Mammary epithelial cell (primary cell): ENCODE measurements at places on chromosomes 5 and 9. TPM values are rescaled to one million over a fixed set of nuclear protein-coding genes. Genes with fewer than 3 reads are reported as not detected.

The PHAX gene
- 49.0 TPM for total RNA-seq

The ZNF782 gene
- total RNA-seq, result 3.7 and 6.1 TPM in 2 replicates

The SHLD3 gene
- total RNA-seq, result 2.9 and 3.0 TPM in 2 replicates

- DNase-seq, result no peak
Observed at GRCh38 chr5:77850536-77851175, 74.5 kb upstream of the TBCA start.

GRCh38 chr5:57650360-57651069 is 167.9 kb upstream of the ACTBL2 start:
- peak; percentile 74 for DNase-seq

- DNase-seq, result no peak
Observed at GRCh38 chr9:4317681-4318080, 17.8 kb upstream of the GLIS3 start.

The FAM81B gene
- total RNA-seq, result not detected

The SPINK1 gene
- total RNA-seq, result not detected

- DNase-seq, result no peak
Observed at GRCh38 chr9:114309096-114309495, 13.8 kb upstream of the ORM1 start.

DNA sequence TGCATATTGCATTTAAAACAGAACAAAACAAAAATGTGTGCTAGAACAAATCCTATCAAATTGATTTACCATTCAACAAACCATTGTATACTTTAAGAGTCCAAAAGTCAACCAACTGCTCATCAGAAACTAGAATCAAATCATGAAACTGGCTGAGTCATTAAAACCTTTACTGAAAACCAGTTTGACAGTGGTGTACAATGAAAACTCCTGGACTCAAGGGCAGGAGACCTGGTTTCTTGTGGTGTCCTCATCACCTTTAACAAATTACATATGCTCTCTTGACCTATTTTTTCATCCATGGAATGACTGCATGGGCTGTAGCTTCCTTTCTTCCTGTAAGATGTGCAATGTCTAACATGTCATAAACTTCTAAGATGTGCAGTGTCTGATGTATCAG is 315.3 kb upstream of the SLC30A5 start:
- peak; percentile 13 for DNase-seq

DNA sequence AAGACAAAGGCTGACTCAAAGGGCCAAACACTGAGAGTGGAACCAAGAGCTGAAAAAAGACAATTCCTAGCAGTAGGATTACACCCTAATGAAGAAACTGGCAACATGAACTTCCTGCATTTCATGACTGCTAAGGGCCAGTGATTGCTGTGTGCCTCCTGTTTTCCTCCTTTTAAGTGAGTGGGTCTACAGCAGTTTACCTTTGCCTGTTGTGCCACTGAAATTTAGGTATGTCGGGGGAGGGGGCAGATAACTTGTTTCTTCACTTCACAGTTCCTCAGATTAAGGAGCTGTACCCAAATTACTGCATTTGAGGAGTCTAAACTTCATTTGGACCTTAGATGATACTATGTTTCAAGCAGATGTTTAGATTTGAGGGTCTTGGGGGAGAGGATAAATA is 191.7 kb downstream of the MCTP1 start:
- DNase-seq, result no peak

The TRAF1 gene
- 1.0 TPM for total RNA-seq

GRCh38 chr9:87676976-87677775 is 48.7 kb upstream of the CTSL start:
- no peak for DNase-seq

GRCh38 chr5:73234204-73234555 is 61.2 kb downstream of the TMEM174 start:
- no peak for DNase-seq

The CNTFR gene
- not detected for total RNA-seq

- DNase-seq, result peak; percentile 56
Observed at GRCh38 chr9:127586537-127586936, 25.5 kb upstream of the STXBP1 start.

DNA sequence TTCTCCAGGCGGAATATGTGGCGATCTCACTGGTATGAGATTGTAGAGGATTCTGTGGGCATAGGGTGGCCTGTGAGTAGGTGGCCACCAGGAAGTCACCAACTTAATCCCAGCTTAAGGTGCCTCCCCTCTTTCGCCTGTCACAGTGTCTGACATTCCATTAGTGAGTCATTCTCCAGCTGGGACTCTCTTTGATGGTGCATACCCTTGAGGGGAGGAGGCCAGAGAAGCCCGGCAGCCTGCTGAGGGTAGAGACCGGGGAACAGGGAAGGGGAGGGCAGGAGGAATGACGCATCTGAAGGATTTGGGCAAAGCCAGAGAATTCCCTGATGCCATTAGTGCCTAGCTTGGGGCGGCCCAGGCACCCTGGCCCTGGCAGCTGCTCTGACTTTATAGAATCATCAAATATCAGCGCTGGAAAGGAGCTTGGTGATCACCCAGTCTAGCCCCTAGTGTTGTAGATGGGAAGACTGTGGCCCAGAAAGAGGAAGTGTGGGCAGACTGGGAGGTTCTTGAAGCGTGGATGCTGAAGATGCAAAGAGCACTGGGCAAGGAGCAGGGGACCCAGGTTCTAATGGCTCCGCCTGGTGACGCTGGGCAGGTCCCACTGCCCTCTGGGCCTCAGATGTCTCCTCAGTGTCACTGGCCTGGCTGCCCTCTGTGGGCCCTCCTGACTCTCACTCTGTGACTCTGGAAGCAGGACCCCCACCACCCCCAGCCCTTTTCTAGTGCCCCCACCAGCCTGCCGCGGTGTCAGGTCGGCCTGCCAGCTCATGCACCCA is 41.4 kb downstream of the DAB2IP start:
- no peak for DNase-seq

- DNase-seq, result no peak
Observed at GRCh38 chr5:139473105-139473504, 2.3 kb downstream of the SMIM33 start.

The CACNA1B gene
- total RNA-seq, result 0.03 and 0.09 TPM in 2 replicates

DNA sequence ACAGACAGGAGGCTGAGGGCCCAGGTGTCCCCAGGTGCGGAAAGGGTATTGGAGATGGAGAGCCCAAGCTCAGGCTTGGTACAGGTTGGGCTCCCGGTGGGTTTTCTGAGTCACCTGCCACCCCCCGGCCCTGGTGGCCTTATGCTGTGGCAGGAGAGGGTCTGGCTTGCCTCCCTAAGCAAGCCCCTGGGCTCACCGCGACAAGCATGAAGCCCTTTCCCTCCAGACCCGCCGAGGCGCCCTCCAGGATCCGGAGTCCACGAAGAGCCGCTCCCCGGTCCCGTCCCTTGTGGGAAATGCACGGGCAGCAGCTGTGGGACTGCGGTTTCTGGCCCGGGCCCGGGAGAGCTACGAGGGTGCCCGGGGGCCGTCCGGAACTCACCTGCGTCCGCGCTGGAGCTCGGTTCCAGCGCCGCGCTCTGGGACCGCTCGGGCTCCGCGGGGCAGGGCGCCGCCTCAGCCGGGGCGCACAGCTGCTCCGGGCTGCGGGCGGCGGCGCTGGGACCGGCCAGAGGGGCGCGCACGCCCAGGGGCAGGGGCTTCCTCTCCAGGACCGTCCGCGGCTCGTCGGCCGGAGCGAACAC is 757 bp downstream of the SAPCD2 start:
- DNase-seq, result no peak

DNA sequence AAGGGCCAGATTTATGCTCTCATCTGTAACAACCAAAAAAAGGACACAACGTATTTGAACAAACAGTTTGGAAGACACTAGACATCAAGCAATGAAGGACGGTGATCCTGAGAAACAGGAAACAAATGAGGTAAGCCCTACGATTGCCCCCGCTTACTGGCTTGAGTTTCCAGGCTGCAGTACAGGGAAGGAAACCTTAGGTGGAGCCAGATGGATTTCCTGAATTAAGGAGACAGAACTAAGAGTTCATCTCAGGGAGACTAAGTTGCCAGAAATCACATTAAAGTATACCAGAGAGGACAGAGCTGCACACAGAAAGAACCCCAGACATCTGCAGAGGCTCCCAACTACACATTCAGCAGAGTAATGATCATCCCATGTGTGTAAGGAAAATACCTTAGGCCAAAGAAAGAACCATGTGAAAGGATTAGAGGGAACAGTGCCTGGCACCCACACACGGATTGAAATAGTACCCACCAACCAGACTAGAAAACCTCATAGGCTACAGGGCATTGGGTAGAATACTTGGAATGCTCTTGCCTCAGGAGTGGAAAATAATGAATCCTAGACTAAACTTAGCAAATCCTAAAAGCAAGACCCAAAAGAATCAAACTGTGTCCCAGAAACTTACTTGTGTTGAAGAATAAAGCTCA is 99.3 kb upstream of the NIPBL start:
- DNase-seq, result peak; percentile 8

The SNCAIP gene
- under 0.01 TPM for total RNA-seq

DNA sequence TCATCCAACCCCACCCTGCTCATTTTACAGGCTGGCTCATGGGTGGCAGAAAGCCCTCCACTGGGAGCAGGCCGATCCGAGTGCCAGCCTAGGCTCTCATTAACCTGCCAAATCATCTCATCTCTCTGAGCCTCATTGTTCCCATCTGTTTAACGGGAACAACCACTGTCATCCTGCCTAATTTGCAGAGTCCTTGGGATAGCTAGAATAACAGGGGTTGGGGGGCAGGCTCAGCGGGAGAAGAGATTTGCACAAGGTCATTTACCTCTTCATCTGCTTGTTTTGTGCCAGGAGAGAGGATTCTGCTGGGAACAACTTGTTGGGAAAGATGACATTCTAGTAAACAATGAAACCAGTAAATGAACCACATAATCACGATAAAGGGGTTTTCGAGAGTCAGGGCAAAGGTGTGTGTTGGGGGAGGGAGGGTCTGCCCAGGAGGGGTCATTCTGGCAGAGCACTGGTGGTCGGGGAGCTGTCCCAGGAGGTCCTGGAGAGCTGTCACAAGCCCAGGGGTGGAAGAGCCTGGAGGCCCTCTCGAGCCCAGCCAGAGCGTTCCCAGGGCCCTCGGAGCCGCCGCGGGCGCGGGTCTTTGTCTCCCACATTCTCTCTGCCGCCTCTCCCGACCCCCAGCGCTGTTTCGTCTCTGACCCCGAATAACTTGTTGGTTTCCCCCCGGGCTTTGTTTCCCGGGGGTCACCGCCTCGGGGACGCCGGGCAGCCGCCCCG is 22.8 kb upstream of the NDST1 start:
- no peak for DNase-seq

DNA sequence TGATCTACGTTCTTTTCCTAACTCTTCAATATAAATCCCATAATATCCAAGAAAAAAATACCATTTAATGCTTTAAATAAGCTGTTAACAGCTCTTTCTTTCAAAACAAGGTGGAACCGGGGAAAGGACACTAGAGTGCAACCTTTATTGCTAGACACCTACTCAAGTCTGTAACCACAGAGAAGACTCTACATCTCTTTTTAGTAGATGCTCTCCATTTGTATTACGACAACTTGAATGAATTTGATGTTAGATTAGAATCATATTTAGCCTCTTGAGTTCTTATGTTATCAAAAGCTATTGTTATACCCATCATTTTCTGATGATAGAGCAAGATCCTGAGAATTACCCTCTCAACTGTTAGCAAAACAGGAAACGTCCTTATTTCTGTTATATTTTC is 246.3 kb downstream of the MLLT3 start:
- DNase-seq, result no peak

DNA sequence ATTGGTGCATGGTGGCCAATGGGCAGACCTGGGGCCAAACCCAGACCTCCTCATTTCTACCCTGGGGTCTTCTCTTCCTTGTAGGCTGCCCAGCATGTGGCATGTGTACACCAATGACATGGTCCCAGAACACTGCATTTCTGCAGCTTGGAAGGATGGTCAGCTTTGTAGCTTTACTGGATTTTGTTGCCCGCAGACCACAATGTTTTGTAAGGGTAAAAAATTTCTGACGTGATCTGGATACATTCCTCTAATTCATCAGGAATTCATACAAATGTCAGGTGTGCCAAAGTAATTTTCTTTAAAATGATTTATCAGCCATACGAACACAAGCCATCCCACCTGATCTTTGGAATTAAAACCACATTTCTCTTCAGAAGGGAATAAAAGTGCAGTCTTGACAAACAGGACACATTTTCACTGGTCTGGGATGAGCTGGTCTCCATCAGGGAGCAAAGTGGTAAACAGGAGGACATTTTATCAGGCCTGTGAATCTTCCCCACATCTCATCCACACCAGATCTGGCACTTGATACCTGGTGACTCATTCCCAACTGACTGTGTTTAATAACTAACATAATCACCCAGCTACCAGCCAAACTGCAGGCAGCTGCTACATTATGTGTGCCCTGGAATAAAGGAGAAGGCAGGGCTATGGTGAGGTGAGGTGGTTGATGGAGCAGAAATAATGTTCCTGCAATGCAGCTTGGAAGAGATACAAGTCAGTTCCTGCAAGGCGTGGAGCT is 103.9 kb downstream of the SPOCK1 start:
- peak; percentile 75 for DNase-seq

DNA sequence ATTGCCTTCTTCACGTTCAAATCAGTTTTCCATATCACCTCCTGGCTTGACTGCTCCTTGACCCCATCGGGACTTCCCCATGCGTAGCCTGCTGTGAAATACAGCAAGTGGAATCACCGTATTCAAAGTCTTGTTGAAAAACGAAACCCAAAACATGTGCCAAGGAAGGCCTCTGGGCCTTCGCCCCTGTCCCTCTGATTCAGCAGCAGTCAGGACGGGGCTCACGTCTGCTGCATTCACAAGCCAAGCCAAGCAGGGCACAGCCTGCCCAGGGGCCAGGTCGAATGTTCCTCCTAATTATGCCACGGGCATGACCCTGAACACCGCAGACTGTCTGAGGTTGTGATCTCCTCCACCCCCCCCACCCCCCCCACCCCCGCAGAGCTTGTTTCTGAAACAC is 960 bp upstream of the CTNND2 start:
- no peak for DNase-seq

DNA sequence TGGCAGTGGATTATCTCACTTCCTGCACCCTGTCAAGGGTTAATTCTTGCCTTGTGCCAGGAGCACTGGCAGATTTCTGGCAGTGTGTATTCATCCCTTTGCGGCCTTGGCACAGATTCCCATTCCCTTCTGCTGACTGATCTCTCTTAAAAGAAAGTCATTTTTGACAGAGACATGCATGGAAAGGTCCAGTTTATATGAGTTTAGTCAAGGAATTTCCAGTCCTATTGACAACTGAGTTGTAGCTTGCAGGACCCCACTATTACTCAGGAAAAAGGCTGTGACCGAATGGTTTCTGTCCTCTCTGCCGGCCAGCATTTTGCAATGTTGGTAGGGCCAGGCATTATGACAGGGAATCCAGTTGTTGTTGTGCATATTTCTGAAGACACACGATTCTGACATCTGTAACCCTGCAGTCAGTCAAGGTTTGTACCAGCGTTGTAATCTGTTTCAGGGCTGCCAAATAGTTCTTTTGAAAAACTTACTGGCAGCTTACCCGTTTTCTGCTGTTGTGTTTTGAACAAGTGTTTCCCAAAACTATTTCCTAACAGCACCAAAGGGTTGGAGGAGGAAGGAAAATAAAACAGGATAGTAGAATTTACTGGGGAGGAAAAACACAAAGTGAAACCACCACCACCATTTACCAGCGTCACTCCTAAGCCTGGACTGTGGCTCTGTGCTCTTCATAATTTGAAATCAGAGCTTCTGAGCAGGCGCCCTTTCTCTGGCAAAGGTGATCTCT is 243.4 kb upstream of the KLF4 start:
- peak; percentile 79 for DNase-seq
